ENCODE measurements at places on chromosomes 3 and 15. TPM values are rescaled to one million over a fixed set of nuclear protein-coding genes. Genes with fewer than 3 reads are reported as not detected.

TRANK1 gene
- 139 TPM for total RNA-seq

ANKRD34C gene
- not detected for total RNA-seq

WDR93 gene
- total RNA-seq, result not detected

ZIC4 gene
- total RNA-seq, result not detected

- no peak overlapping the region for H3K27ac ChIP-seq
- no peaks in the 10 kb centered on the region for H3K27me3 ChIP-seq
- H3K36me3 ChIP-seq, result peaks cover 2% of the 10 kb centered on the region
- H3K4me3 ChIP-seq, result no peak overlapping the region
Measured at GRCh38 chr3:37991823-37992222, 1.2 kb downstream of the VILL start.

- H3K36me3 ChIP-seq, result no peaks in the 10 kb centered on the region
- no peak for DNase-seq
- no peaks in the 10 kb centered on the region for H3K4me1 ChIP-seq
- no peak overlapping the region for H3K27ac ChIP-seq
- no peak overlapping the region for H3K4me3 ChIP-seq
Measured at GRCh38 chr15:89002830-89003229, 85.4 kb upstream of the ABHD2 start.

- H3K36me3 ChIP-seq, result no peaks in the 10 kb centered on the region
- no peaks in the 10 kb centered on the region for H3K27me3 ChIP-seq
- peak overlapping the region; percentile 90 for H3K27ac ChIP-seq
- no peak for DNase-seq
- peaks cover 58% of the 10 kb centered on the region for H3K4me1 ChIP-seq
Measured at GRCh38 chr15:51735228-51736010, 2.0 kb downstream of the LYSMD2 start.

DNA sequence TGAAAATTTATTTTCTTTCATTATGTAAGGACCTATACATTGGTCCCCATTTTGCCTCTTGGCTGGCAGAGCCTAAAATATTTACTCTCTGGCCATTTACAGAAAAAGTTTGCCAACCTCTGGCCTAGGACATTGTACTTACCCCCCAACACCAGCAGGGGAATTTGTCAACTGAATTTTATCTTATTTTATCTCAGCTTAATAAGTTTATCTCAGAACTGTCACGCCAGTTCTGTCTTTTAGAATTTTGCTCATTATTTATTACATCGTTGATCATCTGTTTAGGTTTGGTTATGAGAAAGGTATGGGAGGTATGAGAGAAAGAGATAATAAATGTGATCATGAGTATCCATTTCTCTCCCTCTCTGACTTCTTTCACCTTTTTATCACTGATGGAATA is 38.3 kb downstream of the CHD2 start:
- peaks cover 14% of the 10 kb centered on the region for H3K4me1 ChIP-seq
- H3K4me3 ChIP-seq, result no peak overlapping the region
- no peaks in the 10 kb centered on the region for H3K27me3 ChIP-seq
- H3K36me3 ChIP-seq, result peaks cover 93% of the 10 kb centered on the region
- H3K27ac ChIP-seq, result peak overlapping the region; percentile 7
